KBM-7 (cell line): ENCODE measurements at places on chromosomes 12 and 14.

DNA sequence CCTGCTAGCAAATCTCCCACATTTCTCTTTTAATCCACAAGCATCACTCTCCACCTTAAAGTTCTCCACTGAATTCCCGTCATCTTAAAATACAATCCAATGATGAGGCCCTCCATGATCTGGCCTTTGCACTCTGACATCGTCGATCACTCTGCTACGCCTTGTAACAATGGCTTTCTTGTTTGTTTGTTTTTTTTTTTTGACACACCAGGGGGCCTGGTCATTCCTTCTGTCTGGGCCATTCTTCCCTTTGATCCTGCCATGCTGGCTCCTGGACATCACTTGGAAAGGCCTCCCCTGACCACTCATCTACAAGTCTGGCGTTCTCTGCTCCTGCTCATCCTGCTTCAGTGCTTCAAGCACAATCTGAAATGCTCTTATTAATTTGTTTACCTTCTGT, 233.5 kb downstream of the PPM1H start:
- no peak for DNase-seq

DNA sequence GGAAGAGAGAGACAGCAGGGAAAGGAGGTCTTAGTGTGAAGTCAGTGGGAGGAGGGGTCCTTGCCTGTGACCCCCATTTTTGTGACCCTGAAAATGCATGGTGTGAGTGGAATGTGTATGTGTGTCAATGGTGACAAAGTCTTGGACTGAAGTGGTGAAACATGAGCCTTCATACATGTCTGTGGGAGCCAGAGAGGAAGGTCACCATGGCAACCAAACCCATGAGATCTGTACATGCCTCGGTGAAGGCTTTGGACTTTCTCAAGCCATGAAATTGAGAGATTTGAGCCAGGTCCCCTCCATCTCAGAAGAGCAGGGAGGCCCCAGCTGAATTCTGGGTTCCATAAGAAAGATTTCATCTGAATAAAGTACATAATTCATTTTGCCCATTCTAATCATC, 108.7 kb downstream of the TTC8 start:
- no peak for DNase-seq

- DNase-seq: no peak
Measured at GRCh38 chr14:95353007-95353406, 33.3 kb upstream of the CLMN start.

DNA sequence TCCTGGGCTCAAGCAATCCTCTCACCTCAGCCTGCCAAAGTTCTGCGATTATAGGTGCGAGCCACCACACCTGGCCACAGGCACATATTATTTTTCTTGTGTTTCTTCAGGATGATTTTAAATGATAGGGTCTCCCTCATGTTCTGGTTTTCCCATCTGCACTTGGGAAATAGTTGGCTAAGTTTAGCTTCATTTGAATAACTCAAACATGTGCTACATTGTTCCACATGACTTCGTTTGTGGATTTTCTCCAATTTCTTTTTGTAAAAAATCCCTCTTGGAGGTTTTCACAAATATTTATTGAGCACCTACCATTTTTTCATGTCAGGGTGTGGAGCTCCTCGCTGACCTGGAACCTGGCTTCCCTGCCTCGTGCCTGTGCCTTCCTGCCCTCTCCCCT, 55.2 kb upstream of the GNPNAT1 start:
- no peak for DNase-seq
